Tibial artery (tissue), 4 donors: ENCODE measurements at places on chromosomes 2 and 18.

GRCh38 chr18:44724105-44724778 lies 43.6 kb downstream of the SETBP1 start:
- DNase-seq = peak; percentile 53

DNA sequence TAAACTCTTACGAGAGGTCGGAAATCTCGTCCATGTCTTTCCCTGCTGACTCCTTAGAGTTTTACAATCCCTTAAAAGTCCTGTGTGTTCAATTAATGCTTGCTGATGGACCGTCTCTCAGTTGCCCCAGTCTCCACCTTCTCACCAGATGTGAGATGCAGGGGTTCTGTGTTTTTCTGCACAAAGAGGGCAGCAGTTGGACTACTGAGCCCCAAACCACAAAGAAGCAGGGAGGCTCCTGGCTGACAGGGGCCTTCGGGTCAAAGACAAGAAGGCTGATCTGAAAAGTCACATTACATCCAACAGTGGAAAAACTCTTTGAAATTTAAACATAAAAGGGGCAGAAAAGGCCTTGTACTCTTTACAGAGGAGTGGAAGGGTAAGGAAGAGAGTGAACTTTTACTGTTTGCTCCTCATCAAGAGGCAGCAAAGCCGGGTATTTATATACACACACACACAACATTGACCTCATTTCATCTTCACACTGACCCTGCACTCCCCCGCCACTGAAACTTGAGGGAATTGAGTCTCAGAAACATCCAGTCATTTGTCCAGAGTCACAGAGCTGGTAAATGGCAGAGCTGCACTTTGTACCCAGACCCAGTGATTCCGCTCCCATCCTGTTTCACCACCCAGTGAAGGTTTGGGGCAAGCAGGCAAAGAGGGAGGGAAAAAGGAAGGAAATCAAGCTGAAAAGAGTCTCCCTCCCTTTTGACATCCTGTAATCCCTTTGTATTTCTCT lies 23.7 kb downstream of the MRPL33 start:
- DNase-seq = no peak

DNA sequence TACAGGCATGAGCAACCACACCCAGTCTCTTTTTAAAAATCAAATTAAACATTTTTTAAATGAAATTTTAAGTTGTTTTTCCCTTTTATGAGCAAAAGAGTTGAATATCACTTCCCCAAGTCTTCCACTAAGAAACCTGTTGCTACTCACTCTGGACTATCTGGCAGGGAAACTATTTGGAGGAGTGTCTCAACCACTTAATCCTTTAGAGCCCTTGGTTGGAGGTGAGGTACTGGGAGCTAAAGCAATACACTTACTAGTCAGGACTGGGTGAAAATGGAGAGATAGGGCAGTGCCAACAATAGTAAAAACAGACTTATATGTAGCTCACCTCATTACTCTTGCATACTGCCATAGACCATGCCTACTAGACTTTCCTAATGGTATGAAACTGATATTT lies 135.5 kb downstream of the RND3 start:
- DNase-seq = no peak

GRCh38 chr2:73033766-73034381 lies 37.6 kb downstream of the SFXN5 start:
- no peak for DNase-seq

GRCh38 chr2:12910431-12910830 lies 193.7 kb downstream of the TRIB2 start:
- DNase-seq = no peak
